ENCODE measurements at places on chromosomes 4 and X. TPM values are rescaled to one million over a fixed set of nuclear protein-coding genes. Genes with fewer than 3 reads are reported as not detected.

The USP38 gene
- 28.2 TPM for total RNA-seq

The SPANXN2 gene
- total RNA-seq: not detected

The TMEM150C gene
- 38.3 TPM for total RNA-seq

The USP9X gene
- total RNA-seq: 99.0 TPM

DNA sequence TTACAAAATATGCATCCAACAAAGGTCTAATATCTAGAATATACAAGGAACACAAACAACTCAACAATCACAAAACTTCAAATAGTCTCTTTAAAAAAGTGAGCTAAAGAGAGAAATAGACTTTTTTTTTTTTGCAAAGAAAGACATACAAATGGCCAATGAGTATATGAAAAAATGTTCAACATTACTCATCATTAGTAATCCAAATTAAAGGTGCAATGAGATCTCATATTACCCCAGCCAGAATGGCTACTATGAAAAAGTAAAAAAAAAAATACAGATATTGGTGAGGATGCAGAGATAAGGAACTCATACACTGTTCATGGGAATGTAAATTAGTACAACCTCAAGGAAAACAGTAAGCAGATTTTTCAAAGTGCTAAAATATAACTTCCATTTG, 24.1 kb downstream of the AGTR2 start:
- no peak for DNase-seq

DNA sequence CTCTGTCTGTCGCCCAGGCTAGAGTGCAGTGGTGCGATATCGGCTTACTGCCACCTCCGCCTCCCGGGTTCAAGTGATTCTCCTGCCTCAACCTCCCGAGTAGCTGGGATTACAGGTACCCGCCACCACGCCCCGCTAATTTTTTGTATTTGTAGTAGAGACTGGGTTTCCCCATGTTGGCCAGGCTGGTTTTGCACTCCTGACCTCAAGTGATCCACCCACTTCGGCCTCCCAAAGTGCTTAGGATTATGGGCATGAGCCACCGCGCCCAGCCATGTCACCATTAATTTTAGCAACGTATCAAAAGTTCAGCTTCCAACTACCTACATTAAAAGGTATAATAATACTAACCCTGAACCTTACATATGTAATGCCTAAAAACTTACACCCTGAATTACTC, 940 bp upstream of the UTP3 start:
- no peak for DNase-seq

DNA sequence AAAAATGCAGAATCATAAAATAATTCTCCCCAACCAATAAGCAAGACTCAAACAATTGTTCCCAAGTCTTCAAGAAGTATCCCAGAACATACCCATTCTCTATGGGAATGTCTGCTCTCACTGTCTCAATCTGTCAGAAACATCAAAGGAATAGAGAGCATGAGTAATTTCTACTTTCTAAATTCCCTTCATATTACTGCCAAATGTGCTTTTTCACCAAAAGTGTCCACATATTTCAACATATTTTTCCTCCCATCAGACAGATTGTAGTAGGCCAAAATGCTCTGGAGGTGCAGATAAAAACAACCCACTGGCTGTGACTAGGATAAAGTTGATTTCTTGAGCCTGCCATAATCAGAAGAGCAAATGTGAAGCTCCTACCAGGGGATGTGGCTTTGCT, 692.0 kb upstream of the FAM241A start:
- no peak for DNase-seq

DNA sequence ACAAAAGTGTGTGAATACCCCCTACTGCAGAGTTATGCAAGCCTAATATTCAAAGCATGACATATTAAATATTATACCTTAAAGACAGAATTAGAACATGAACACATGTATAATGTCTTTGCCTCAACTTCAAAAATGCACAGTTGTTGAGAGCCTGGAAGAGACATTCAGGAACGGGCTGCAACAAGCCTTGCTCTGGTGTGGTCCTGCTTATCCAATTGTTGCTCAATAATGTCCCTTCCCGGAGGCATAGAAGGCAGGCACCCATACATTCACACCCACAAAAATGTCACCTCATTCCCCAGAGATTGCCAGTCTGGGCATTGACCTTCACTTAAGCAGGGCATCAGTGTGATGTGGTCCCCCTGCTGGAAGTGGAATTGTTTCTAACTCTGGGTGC, 238.8 kb downstream of the CBR4 start:
- DNase-seq: no peak

GRCh38 chr4:7964890-7965662, 25.4 kb upstream of the AFAP1 start:
- DNase-seq: no peak

DNA sequence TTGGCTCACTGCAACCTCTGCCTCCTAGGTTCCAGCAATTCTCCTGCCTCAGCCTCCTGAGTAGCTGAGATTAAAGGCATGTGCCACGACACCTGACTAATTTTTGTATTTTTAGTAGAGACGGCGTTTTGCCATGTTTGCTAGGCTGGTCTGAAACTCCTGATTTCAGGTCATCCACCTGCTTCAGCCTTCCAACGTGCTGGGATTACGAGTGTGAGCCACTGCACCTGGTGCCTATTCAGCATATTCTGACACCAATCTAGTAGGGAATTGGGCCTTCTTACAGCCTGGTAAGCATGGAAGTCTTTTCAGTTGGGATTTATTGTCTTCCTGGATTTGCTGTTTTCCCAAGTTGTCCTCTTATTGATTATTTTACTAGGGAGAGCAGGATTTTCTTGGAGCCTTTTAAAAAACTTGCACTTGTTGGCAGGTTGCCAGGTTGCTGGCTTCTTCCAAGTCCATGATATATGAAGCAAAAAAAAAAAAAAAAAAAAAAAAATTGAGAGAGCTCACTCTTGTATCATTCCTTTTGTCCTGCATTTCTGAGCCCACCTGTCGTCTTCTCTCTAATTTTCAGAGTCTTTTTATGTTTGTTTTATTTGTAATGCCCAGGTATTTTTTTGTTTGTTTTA, 43.7 kb downstream of the TMPRSS11E start:
- DNase-seq: no peak

All from breast epithelium (tissue), 4 donors.